GM04503 (cell line): ENCODE measurements at places on chromosomes 16 and 17.

DNA sequence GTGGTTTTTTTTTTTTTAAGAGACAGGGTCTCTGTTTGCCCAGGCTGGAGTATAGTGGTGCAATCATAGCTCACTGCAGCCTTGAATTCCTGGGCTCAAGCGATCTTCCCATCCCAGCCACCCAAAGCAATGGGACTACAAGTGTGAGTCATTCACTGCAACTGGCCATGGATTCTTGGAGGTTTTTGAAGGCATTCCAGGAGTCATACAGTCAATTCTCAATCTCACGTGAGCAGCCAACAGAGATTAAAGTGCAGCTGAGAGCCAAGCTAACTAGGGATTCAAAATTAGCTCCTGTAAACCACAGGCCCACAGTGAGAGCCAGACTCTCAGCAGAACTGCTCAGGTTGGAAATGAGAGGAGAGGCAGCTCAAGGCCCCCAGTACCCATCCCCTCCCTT, 30.2 kb downstream of the XPO6 start:
- peak; percentile 95 for DNase-seq

- no peak for DNase-seq
These were observed 26.1 kb downstream of the CACNA1G start for GRCh38 chr17:50586421-50587247.

GRCh38 chr16:13155780-13156179, 254.4 kb downstream of the SHISA9 start:
- no peak for DNase-seq

- DNase-seq, result no peak
These were observed 502.1 kb downstream of the KIF2B start for GRCh38 chr17:54324813-54325212.

DNA sequence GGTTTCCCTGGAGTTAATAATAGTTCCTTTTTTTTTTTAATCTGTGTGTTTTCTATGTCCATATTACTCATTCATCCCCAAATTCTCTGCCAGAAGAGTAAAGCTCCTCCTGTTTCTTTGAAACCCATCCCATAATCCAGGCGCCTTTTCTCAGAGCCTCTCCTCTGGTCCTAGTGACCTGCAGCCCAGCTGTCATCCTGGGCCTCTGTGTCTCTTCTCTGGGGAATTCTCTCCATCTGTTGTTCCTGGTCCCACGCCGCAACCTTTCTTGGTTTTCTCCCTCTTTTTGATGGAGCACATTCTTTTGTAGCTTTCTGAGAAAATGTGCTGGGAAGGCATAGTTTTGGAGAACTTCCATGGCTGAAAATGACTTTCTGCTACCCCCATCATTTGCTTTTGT, 10.2 kb downstream of the KATNB1 start:
- DNase-seq, result no peak

DNA sequence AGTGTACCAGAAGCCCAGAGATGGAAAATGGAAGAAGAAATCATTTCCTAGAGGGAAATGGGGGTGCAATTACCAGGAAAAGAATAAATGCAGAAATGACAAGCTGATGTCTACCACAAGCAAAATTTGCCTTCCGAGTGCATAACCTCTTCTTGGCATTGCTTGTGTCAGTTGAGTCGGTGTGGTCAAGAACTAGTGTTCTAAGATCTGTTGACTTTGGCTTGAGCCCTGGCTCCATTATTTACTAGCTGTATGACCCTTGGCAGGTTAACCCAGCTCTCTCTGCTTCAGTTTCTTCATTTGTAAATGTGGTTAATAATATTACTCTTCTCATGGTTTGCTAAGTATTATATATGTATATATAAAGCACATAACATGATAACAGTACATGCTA, 273.0 kb upstream of the IRX5 start:
- DNase-seq, result no peak

DNA sequence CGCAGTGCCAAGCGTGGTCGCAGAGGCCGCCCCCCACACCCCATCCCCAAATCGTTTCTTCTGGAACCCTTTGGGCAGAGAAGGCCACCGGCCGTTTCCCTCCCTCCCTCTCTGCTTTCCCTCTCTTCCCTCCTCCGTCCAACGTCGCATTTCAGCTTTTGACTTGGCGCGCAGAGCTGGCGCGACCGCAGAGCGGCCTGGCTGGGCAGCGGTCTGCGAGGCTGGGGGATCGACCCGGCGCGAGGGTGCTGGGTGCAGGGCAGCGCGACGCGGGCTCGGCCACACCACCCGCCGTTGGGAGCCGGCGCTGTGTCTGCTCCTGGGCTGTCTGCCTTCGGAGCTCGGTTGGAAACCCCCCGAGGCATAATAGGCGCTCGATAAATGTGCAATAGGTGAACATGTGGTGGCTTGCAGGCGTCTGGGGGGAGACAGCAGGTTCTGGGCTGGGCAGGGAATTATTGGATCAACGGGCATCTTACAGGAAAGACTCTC, 2.8 kb upstream of the NTN3 start:
- DNase-seq, result no peak

- DNase-seq, result no peak
These were observed 168.0 kb downstream of the AATF start for GRCh38 chr17:37116671-37117185.

- DNase-seq, result peak; percentile 59
These were observed 38.3 kb downstream of the TBX4 start for GRCh38 chr17:61490540-61490975.

- DNase-seq, result no peak
These were observed 26.8 kb downstream of the TBC1D16 start for GRCh38 chr17:80008848-80009247.

DNA sequence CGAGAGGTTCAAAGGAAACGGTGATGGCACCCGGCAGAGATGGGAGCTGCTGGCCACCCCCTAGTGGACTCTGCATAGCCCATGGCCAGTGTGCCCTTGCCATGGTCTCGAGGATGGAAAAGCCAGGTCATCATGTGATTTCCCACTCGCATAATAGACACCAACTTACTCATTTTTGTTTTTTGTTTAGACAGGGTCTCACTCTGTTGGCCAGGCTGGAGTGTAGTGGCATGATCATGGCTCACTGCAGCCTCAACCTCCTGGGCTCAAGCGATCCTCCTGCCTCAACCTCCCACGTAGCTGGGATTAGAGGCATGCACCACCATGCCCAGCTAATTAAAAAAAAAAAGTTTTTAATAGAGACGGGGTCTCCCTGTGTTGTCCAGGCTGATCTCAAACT, 27.6 kb downstream of the LDHD start:
- no peak for DNase-seq

GRCh38 chr17:11557727-11558452, 40.4 kb upstream of the DNAH9 start:
- DNase-seq, result no peak

DNA sequence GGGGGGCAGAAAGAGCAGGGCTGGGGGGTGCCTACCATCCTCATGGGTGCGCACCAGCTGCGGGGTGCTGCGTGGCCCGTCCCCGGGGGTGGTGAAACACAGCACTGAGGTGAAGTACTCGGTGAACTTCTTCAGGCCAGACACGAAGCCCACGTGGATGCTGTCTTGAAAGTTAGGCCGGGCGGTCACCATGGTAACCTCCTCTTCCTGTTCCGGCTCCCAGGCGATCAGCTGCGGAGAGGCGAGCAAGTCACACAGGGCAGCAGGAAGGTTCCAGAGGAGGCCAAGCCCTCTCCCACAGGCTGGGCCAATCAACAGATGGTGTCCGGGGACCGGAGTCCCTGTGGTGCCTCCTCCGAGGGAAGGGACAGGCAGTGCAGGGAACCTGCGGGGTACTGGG, 90.1 kb upstream of the CDC42EP4 start:
- DNase-seq, result no peak

GRCh38 chr17:70776441-70776840, 607.1 kb downstream of the KCNJ2 start:
- DNase-seq, result no peak

- DNase-seq, result no peak
These were observed 39.4 kb downstream of the STH start for GRCh38 chr17:46038414-46038813.

GRCh38 chr16:75073545-75074303, 42.9 kb downstream of the LDHD start:
- DNase-seq, result no peak

- no peak for DNase-seq
These were observed 161.2 kb downstream of the COPRS start for GRCh38 chr17:31697838-31698237.

DNA sequence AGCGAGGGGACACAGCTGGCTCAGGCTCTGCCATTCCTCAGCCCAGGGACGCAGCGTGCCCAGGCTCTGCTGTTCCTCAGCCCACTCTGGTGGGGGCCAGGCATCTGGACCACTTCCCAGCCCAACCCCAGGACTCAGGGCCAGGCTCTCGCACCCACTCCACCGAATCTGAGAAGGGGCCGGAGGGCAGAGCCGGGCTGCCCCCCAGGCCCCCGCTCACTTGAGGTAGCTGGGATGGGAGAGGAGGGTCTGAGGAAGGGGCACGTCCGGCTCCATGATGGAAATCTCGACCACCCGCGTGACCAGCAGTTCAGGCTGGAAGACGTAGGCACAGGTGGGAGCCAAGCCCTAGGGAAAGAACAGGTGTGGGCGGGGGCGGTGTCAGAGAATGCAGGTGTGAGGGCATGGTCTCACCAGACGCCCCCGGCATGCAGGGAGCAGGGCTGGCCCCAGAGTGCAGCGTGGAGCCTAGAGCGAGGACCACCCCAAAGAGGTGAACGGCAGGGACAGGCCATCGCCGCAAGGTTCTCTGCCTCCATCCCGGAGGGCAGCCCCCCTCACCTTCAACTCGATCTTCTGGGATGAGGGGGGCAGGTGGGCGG, 4.9 kb downstream of the PGAP6 start:
- DNase-seq, result no peak

- no peak for DNase-seq
These were observed at the start of gene CYBA for GRCh38 chr16:88650749-88651275. TSS of gene CYBA (minus strand) at chr16:88651053. CDS start at chr16:88651013, 40 bp downstream.

GRCh38 chr17:72737151-72737690, 355.3 kb downstream of the SLC39A11 start:
- DNase-seq, result no peak

GRCh38 chr16:65005696-65006095, 116.2 kb downstream of the CDH11 start:
- no peak for DNase-seq

- DNase-seq, result no peak
These were observed 38.5 kb downstream of the CLEC3A start for GRCh38 chr16:78060809-78061208.

DNA sequence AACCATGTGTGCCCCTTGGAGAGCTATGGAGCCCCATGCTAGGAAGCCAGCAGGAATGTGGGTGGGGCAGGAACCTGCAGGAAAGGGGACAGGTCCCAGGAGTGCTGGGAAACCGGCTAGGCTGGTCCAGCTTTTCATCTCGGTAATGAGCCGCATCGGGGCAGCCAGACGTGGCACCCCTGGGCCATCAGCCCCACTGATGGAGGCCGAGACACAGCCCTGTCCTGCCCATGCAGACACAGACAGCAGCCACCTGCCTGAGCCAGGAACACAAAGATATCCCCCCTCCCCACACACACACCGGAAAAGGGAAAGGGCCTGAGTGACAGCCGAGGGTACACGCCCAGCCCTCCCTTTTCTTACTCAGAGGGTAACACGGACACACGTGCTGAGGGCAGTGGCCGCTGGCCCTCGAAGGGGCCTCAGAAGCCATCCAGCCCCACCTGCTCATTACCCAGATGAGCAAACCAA, 18.1 kb downstream of the PPL start:
- no peak for DNase-seq

DNA sequence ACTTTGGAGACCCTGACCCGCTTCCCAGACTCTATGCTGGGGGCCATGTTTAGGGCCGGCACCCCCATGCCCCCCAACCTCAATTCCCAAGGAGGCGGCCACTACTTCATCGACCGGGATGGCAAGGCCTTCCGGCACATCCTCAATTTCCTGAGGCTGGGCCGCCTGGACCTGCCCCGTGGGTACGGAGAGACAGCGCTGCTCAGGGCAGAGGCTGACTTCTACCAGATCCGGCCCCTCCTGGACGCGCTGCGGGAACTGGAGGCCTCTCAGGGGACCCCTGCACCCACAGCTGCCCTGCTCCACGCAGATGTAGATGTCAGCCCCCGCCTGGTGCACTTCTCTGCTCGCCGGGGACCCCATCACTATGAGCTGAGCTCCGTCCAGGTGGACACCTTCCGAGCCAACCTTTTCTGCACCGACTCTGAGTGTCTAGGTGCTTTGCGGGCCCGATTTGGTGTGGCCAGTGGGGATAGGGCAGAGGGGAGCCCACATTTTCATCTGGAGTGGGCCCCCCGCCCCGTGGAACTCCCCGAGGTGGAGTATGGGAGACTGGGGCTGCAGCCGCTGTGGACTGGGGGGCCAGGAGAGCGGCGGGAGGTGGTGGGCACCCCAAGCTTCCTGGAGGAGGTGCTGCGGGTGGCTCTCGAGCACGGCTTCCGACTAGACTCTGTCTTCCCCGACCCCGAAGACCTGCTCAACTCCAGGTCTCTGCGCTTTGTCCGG, 1.1 kb downstream of the KCTD11 start:
- DNase-seq, result no peak

- DNase-seq, result no peak
These were observed 44.0 kb downstream of the CCDC182 start for GRCh38 chr17:57701124-57701523.

DNA sequence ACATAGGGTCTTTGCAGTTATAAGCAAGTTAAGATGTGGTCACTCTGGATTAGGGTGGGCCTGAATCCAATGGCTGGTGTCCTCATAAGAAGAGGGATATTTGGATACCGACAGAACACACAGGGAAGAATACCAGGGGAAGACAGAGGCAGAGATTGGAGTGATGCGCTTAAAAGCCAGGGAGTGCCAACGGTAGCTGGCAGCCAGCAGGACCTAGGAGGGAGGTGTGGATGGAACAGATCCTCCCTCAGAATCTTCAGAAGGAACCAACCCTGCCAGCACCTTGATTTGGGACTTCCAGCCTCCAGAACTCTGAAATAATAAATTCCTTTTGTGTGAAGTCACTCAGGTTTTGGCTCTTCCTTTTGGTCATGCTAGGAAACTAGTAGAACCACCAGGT, 110.2 kb upstream of the CACNG3 start:
- DNase-seq, result no peak

- DNase-seq, result no peak
These were observed 111.4 kb downstream of the UTP18 start for GRCh38 chr17:51371732-51372151.

DNA sequence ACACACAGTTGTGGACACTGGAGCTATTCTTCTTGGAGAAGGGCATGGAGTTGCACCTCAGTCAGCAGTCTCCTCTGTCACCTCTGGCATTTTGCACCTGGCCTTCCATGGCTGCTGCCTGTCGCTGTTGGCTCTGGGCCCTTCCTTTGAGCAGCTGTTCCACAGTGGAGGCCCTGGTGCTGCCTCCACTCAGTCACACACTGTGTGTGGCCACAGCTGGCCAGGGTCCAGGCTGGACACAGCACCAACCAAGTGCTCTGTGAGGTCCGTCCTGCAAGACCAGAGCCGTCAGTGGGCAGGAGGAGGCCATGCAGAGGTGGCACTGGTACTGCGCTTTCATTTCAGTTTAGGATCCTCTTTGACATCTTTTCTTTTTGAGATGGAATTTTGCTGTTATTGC, 21.6 kb upstream of the MED9 start:
- no peak for DNase-seq

GRCh38 chr16:66689282-66689681, 7.3 kb downstream of the CMTM4 start:
- no peak for DNase-seq

DNA sequence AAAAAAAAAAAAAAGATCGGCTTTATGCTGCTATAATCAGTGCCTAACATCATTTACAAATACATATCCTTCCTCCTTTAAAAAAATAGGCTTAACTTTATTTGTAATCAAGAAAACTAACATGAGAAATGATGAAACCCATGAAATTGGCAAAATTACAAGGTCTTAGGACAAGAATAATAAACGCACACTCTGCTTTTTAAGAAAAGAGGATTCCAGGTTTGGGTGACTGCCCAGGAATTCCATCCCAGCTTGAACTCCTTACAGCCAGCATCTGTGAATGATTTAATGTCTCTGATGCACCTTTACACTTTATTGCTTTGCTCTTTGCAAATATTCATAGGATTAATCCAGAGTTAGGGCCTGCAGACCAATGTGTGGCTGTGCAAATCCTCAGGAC, 196.0 kb downstream of the CBLN1 start:
- DNase-seq, result peak; percentile 7
